ENCODE measurements at places on chromosomes 7 and 10.

- no peak for DNase-seq
These were observed 103.4 kb upstream of the SEMA3D start for GRCh38 chr7:85290269-85290668.

GRCh38 chr10:51879238-51879637 is 179.8 kb upstream of the CSTF2T start:
- DNase-seq, result peak; percentile 97

DNA sequence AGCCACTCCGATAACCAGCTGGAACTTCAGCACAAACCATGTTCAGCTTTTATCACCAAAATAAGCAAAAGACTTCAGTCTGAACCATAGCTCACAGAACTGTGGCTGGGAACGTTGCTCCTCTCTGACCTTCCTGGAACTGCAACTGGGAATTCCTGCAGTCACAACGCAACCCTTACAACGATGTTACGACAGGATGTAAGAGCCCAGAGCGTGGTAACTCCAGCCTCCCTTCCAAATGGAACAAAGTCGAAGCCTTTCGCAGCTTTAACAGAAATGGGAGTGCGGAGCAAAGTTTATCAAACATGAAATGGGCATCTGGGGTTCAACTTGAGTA is 162.6 kb downstream of the ADAM12 start:
- DNase-seq, result no peak

DNA sequence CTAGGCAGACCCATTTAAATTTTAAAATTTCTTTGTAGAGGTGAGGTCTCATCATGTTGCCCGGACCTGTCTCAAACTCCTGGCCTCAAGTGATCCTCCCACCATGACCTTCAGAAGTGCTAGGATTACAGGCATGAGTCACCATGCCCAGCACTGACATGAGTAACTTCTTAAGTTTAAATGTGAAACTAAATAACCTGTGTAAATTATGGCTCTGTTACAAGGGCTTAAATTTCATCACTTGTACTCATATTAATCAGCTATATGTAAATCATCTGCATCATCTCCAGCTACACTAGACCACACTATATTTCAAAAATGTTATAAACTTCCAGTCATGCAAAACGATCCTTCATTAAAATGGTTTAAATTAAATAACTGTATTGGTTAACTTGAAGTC is 56.1 kb downstream of the ATAD1 start:
- peak; percentile 84 for DNase-seq

Measured in LHCN-M2 (cell line).